ENCODE measurements at places on chromosomes 7 and 10. TPM values are rescaled to one million over a fixed set of nuclear protein-coding genes. Genes with fewer than 3 reads are reported as not detected.

- no peak overlapping the region for H3K27ac ChIP-seq
- H3K36me3 ChIP-seq, result peaks cover 23% of the 10 kb centered on the region
- no peaks in the 10 kb centered on the region for H3K4me1 ChIP-seq
- no peaks in the 10 kb centered on the region for H3K27me3 ChIP-seq
- no peak for DNase-seq
- H3K4me3 ChIP-seq, result no peak overlapping the region
Measured at GRCh38 chr7:116920359-116920758, 32.9 kb upstream of the ST7 start.

DNA sequence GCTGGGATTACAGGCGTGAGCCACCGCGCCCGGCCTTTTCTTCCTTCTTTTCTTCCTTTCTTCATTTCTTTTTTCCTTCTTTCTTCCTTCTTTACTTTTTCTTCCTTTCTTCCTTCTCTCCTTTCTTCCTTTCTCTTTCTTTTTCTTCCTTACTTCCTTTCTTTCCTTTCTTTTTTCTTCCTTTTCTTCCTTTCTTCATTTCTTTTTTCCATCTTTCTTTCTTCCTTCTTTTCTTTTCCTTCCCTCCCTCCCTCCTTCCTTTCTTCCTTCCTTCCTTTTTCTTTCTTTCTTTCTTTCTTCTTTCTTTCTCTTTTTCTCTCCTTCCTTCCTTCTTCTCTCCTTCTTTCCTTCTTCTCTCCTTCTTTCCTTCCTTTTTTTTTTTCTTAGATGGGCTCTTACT, 47.0 kb upstream of the CUX1 start:
- H3K4me3 ChIP-seq, result no peak overlapping the region
- H3K27ac ChIP-seq, result no peak overlapping the region
- H3K4me1 ChIP-seq, result no peaks in the 10 kb centered on the region
- peaks cover 16% of the 10 kb centered on the region for H3K27me3 ChIP-seq
- no peak for DNase-seq

DNA sequence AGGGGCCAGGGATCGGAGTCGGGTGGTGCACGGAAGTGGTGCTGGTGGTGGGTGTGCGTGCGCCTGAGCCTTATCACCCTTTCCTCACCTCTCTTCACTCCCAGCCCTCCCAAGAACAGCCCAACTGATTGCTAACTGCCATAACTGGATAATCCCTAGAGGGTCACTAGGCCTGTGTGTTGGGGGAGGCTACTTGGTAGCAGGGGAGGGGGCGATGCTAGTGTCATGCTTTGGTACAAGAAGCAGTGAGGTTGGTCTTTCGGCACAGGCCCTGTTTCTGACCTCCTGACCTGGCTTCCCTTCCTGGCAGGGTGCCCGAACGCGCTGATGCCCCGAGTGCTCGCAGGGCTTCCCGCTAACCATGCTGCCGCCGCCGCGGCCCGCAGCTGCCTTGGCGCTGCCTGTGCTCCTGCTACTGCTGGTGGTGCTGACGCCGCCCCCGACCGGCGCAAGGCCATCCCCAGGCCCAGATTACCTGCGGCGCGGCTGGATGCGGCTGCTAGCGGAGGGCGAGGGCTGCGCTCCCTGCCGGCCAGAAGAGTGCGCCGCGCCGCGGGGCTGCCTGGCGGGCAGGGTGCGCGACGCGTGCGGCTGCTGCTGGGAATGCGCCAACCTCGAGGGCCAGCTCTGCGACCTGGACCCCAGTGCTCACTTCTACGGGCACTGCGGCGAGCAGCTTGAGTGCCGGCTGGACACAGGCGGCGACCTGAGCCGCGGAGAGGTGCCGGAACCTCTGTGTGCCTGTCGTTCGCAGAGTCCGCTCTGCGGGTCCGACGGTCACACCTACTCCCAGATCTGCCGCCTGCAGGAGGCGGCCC, 652 bp downstream of the KAZALD1 start:
- peaks cover 40% of the 10 kb centered on the region for H3K27me3 ChIP-seq
- peak; percentile 34 for DNase-seq
- H3K4me1 ChIP-seq, result peaks cover 25% of the 10 kb centered on the region
- H3K36me3 ChIP-seq, result no peaks in the 10 kb centered on the region
- H3K4me3 ChIP-seq, result peak overlapping the region; percentile 72

DNA sequence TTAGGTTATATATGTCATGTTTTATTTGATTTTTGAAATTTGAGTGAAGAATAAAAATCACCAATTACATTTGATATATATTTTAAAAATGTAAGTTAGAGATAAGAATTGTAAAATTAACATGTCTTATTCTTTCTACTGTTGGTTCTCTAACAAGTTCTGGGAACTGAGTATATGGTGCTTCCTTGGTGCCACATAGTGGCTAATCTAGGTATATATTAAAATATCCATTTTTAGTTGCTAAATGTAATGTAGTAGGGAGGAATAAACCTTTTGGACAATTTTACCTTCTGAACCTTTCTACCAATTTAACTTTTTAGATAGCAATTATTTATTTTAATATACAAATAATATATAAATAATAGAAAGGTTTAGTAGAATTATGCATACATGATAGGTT, 17.5 kb downstream of the CFAP69 start:
- no peak for DNase-seq
- no peaks in the 10 kb centered on the region for H3K4me1 ChIP-seq
- no peaks in the 10 kb centered on the region for H3K36me3 ChIP-seq
- H3K27ac ChIP-seq, result no peak overlapping the region
- H3K4me3 ChIP-seq, result no peak overlapping the region

- H3K4me1 ChIP-seq, result peaks cover 38% of the 10 kb centered on the region
- H3K27me3 ChIP-seq, result no peaks in the 10 kb centered on the region
- no peaks in the 10 kb centered on the region for H3K36me3 ChIP-seq
- peak overlapping the region; percentile 91 for H3K27ac ChIP-seq
Measured at GRCh38 chr7:142581341-142581740, 167.9 kb upstream of the PRSS1 start.

DNA sequence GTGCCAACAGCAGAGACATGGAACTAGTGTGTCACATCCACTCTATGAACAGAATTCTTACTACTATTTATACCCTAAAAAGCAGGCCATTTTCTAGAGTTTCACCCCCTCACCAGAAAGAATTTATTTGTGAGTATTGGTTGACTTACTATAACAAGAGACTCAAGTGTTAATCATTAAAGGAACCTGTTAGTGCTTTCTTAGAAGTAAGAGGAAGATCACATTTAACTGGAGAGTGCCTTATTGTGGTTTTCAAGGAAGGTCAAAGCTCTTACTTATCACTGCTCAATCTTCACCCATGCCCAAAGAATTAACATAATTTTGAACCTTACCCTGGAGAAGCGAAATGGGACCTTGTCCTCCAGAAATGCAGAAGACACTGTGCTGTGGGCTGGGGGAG, 169.3 kb upstream of the PRSS1 start:
- H3K27ac ChIP-seq, result peak overlapping the region; percentile 72
- no peak for DNase-seq
- H3K27me3 ChIP-seq, result no peaks in the 10 kb centered on the region
- H3K4me1 ChIP-seq, result peaks cover 38% of the 10 kb centered on the region

The OR9A2 gene
- not detected for total RNA-seq

The PWWP2B gene
- total RNA-seq, result 4.1 TPM
